MCF 10A (cell line): ENCODE measurements at places on chromosomes 4 and X. TPM values are rescaled to one million over a fixed set of nuclear protein-coding genes. Genes with fewer than 3 reads are reported as not detected.

Gene FABP2
- not detected in 2 replicates for total RNA-seq

Gene TCEAL6
- total RNA-seq = not detected in 2 replicates

GRCh38 chr4:147518846-147519767, 38.2 kb downstream of the EDNRA start:
- peak; percentile 77 for DNase-seq

- DNase-seq = no peak
These were observed 96.4 kb upstream of the STIM2 start for GRCh38 chr4:26764231-26764630.

- DNase-seq = no peak
These were observed 53.5 kb downstream of the PAGE2 start for GRCh38 chrX:55142206-55142918.
